ENCODE measurements at places on chromosomes 11 and 22.

GRCh38 chr11:134046681-134047449 is 22.0 kb upstream of the JAM3 start:
- peak; percentile 12 for DNase-seq

- DNase-seq = no peak
Measured at GRCh38 chr11:12155696-12156095, 45.3 kb downstream of the MICAL2 start.

DNA sequence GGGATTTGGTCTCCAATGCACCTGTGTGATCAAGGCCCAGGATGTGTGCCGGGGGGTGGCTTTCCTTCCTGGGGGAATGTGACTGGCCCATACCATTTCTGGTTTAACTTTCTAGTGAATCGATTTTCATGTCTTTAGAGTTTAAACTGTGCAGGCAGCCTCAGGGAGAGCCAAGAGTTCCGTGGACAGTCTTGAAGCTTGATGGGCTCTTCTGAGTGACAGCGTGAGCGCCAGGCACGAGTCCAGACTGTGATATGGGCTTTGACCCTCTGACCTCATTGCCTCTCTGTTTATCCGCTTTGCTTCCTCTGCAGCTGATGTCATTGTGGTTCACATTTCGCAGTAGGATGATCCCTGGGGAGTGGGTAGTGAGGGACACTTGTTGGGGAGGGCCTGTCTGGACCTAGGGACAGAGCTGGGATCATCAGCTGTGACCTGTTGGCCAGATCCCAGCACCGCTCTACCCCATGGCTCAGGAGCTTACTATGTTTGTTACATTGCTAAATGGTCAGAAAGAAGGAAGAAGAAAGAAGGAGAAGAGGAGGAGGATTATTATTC is 80.6 kb upstream of the CLDN5 start:
- DNase-seq = no peak

GRCh38 chr22:49326558-49326957 is 501.1 kb downstream of the BRD1 start:
- no peak for DNase-seq

DNA sequence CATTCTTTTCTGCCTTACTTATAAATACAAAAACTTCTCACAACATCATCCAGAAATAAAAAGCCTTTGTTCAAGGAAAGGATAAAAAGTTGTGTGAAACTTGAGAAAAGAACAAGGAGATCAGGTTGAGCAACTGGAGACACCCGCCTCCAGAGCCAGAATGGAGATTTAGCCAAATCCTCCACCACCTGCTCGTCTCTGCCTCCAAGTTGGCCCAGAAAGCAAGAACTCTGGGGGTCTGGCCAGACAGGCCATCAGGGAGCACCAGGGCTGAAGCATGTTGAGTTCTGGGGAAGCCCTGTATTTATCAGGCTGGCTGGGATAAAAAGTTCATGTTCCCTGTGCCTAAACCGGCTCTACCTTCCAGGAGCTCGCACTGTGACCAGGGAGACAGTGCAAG is 14.9 kb downstream of the SMCO4 start:
- DNase-seq = no peak

DNA sequence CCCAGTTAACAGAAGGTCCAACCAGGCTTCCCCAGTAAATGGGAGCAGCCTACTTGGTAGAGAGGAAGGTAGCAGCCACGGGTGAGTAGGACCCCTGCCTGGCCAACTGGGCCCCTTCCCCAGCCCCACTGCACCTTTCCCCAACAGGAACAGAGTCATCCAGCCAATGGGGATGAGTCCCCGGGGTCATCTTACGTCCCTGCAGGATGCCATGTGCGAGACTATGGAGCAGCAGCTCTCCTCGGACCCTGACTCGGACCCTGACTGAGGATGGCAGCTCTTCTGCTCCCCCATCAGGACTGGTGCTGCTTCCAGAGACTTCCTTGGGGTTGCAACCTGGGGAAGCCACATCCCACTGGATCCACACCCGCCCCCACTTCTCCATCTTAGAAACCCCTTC is 6.6 kb downstream of the RIC8A start:
- DNase-seq = no peak

- no peak for DNase-seq
Measured at GRCh38 chr11:70455354-70455753, 57.0 kb downstream of the CTTN start.

DNA sequence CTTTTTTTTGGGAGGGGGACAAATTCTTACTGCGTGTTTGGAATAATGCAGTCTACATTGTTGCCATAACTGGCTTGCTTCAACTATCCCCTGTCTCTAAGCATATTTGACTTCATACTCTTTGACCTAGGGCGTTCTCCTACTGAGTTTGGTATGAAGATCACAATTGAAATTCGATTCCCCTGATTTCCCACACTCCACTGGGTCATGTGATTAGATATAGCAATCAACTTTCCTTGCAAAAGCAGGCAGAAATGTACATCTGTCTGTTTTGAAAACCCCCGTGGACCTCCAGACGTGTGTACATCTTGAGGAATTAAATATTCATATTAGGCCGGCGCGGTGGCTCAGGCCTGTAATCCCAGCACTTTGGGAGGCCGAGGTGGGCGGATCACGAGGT is 13.8 kb upstream of the CARD18 start:
- DNase-seq = no peak
